ENCODE measurements at places on chromosomes 12 and 14. TPM values are rescaled to one million over a fixed set of nuclear protein-coding genes. Genes with fewer than 3 reads are reported as not detected.

- DNase-seq = no peak
Measured at GRCh38 chr12:102417055-102417454, 63.3 kb downstream of the IGF1 start.

GRCh38 chr14:70884595-70885342, 22.5 kb upstream of the PCNX1 start:
- DNase-seq = no peak

- no peak for DNase-seq
Measured at GRCh38 chr12:43277651-43278540, 274.1 kb downstream of the ADAMTS20 start.

DNA sequence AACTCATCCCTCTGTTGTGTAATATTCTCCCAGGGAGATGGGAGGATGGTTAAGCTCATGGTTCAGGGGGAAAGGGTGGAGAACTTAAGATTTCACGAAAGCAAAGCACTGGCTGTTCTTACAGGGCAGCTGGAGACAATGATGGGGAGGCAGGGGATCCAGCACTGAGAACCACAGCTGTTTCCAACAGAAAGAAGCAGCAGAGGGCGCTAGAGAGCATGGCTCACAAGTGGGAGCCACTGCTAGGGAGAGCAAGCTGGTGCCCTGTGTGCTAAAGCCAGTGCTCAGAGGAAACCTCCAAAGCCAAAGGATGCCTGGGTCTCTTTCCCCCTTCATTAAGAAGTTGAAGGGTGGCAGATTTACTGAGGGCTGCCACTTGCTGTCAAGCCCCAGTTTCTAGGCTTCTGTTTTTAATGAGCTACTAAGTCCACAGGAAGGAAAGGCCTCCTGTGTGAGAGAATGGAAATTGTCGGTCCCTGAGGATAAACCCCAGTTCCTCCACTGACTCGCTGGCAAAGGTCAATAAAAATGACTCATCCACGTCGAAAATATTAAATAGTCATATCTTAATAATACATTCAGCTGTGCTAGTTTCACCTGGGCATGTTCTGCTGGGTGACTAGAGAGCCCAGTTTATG, 199.7 kb downstream of the ANO2 start:
- peak; percentile 53 for DNase-seq

DNA sequence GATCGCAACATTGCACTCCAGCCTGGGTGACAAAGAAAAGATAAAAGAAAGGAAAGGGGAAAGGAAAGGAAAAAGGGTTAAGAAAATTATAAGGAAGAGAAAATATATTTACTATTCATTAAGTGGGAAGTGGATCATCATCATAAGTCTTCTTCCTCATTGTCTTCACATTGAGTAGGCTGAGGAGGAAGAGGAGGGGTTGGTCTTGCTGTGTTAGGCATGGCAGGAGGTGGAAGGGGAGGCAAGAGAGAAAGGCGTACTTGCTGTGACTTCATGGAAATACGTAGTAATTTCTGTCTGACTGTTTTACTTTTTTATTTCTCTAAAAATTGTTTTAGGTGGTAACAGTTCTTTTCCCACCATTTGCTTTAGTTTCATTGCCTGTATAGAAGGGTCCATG, 26.2 kb downstream of the FAM177A1 start:
- DNase-seq = no peak

Gene ACSM4
- not detected for total RNA-seq

Measured in mesothelial cell of epicardium (in vitro differentiated cells).